Colonic mucosa (tissue), 4 donors: ENCODE measurements at places on chromosomes 11 and 22.
A peak's percentile ranks its signal among the peaks of the same experiment; 100 is the strongest.

DNA sequence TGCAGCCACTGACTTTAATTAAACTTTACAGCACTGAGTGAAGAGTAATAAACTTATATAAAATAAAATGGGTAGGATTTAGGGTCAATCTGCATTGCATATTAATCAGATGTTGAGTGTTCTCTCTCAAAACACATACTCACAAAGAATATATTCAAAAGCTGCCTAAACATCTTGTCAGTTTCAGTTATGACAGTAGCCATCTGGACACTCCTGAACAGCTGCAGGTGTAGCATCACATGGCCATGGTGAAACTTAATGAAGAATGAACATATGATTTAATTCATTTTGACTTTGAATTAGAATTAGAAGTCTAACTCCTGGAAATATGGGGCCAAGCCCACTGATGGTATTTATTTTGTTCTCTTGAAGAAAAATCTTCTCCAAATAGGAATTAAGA is 684.3 kb upstream of the RAG2 start:
- no peak overlapping the region for H3K4me3 ChIP-seq
- H3K4me1 ChIP-seq = no peaks in the 10 kb centered on the region
- no peaks in the 10 kb centered on the region for H3K36me3 ChIP-seq
- no peak for DNase-seq

GRCh38 chr22:38782402-38783094 is 11.4 kb downstream of the DNAL4 start:
- no peaks in the 10 kb centered on the region for H3K4me1 ChIP-seq
- no peak overlapping the region for H3K4me3 ChIP-seq
- no peak overlapping the region for H3K27ac ChIP-seq
- no peak for DNase-seq

DNA sequence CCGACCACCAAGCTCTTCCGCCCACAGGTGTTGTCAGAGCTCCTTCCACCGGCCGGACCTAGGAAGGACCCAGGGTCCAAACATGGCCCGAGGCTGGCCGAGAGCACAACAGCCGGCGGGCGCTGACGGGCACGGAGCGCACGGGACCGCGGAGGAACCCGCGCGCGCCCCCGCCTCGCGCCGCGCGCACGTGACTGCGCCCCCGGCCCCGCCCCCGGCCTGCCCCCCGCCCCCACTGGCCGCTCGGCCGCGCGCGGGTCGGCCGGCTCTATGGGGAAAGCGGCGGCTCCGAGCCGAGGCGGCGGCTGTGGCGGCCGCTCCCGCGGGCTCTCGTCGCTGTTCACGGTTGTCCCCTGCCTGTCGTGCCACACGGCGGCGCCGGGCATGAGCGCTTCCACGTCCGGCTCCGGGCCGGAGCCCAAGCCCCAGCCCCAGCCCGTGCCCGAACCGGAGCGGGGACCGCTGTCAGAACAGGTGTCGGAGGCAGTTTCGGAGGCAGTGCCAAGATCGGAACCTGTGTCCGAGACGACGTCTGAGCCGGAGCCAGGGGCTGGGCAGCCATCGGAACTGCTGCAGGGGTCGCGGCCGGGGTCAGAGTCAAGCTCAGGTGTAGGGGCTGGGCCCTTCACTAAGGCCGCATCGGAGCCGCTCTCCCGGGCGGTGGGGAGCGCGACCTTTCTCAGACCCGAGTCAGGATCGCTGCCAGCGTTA is at the start of gene OSBP2:
TSS of gene OSBP2 (plus strand) at position 235 of the 711 bp plus-strand sequence. CDS start at position 271, 36 bp downstream.
- peak within 1 kb of the TSS; percentile 70 for H3K27ac ChIP-seq
- peak within 1 kb of the TSS; percentile 64 for H3K4me3 ChIP-seq
- H3K4me1 ChIP-seq = no peaks in the 10 kb centered on the region
- H3K36me3 ChIP-seq = no peaks in the 10 kb centered on the region
- no peaks in the 10 kb centered on the region for H3K27me3 ChIP-seq

DNA sequence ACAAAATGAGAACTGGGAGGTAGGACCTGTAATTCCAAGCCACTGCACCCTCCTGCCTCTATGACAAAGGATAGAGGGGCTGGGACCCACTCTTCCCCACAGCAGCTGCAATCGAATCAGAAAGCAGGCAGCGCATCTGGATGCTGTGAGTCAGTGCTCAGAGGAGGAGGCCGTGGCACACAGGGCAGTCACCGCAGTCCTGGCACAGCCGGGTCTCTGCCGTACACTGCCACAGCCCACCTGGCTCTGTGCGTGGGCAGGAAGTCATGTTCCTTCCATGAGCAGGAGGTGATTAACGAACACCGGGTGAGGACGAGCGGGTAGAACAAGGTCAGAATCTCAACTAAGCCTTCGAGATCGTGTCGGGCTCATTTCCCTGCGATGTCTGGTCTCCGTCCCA is 30.2 kb upstream of the PPFIA1 start:
- H3K4me1 ChIP-seq = no peaks in the 10 kb centered on the region
- no peak overlapping the region for H3K27ac ChIP-seq
- no peaks in the 10 kb centered on the region for H3K36me3 ChIP-seq
- H3K27me3 ChIP-seq = no peaks in the 10 kb centered on the region

DNA sequence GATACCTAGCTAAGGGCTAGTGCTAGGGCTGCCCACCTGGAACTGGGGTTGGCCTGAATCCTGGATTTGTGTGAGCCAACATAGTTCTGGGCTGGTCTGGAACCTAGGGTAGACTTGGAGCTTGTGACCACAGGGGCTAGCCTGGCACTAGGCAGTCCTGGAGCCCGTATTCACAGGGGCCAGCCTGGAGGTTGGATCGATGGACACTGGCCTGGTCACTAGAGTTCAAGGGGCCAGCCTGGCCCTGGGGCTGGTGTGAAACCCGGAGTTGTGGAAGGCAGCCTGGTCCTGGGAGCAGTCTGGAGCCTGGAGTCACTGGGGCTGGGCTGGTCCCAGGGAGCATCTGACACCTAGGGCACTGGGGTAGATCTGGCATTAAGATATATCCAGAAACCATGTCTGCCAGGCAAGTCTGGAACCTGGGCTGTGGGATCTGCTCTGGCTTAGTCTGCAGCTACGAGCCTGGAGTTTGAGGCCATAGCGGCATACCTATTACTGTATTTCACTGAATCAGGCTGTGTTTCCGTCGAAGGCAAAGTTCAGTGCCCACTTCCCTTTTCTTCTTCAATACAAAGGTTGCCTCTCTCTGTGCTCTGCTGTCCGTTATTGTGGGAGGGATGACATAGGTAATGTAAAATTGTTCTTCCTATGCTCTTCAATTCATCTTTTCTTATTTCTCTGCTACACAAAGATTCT is 9.1 kb upstream of the GLYATL1B start:
- no peak for DNase-seq
- no peak overlapping the region for H3K27ac ChIP-seq
- no peaks in the 10 kb centered on the region for H3K36me3 ChIP-seq
- no peaks in the 10 kb centered on the region for H3K4me1 ChIP-seq

- DNase-seq = no peak
- no peaks in the 10 kb centered on the region for H3K36me3 ChIP-seq
- H3K27me3 ChIP-seq = no peaks in the 10 kb centered on the region
- H3K4me3 ChIP-seq = no peak overlapping the region
- H3K4me1 ChIP-seq = no peaks in the 10 kb centered on the region
- no peak overlapping the region for H3K27ac ChIP-seq
Measured at GRCh38 chr11:11296434-11296833, 56.6 kb downstream of the CSNK2A3 start.

GRCh38 chr11:57637626-57638004 is 12.1 kb downstream of the YPEL4 start:
- H3K36me3 ChIP-seq = no peaks in the 10 kb centered on the region
- H3K4me3 ChIP-seq = no peak overlapping the region
- H3K4me1 ChIP-seq = no peaks in the 10 kb centered on the region
- DNase-seq = no peak

DNA sequence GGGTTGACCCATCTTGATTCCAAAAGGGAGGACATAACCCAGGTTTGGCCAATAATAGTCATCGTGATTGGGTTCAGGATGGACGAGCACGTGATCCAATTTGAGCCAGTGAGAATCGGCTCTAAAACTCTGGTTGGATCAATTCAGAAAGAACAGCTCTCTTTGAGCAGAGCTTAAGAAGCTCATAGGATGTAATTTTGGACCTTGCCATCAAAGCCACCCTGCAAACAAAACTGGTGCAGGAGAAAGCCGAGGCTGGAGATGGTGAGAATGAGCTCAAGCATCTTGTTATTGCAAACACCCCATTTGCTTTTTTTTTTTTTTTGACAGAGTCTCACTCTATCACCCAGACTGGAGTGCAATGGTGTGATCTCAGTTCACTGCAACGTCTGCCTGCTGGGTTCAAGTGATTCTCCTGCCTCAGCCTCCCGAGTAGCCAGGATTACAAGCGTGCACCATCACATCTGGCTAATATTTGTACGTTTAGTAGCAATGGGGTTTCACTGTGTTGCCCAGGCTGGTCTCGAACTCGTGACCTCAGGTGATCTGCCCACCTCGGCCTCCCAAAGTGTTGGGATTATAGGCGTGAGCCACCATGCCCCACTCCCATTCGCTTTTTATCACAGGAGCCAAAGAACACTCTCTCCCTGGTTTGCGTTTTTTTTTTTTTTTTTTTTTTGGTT is 13.8 kb upstream of the MIAT start:
- H3K4me3 ChIP-seq = no peak overlapping the region
- no peaks in the 10 kb centered on the region for H3K27me3 ChIP-seq
- no peak for DNase-seq
- H3K36me3 ChIP-seq = no peaks in the 10 kb centered on the region
- H3K4me1 ChIP-seq = no peaks in the 10 kb centered on the region

- H3K4me3 ChIP-seq = no peak overlapping the region
- H3K27ac ChIP-seq = no peak overlapping the region
- DNase-seq = no peak
- no peaks in the 10 kb centered on the region for H3K36me3 ChIP-seq
Measured at GRCh38 chr11:76238551-76238950, 32.2 kb upstream of the WNT11 start.

- no peaks in the 10 kb centered on the region for H3K36me3 ChIP-seq
- no peak overlapping the region for H3K4me3 ChIP-seq
- no peaks in the 10 kb centered on the region for H3K27me3 ChIP-seq
- H3K27ac ChIP-seq = no peak overlapping the region
Measured at GRCh38 chr11:15883455-15883920, 472.9 kb downstream of the SOX6 start.

DNA sequence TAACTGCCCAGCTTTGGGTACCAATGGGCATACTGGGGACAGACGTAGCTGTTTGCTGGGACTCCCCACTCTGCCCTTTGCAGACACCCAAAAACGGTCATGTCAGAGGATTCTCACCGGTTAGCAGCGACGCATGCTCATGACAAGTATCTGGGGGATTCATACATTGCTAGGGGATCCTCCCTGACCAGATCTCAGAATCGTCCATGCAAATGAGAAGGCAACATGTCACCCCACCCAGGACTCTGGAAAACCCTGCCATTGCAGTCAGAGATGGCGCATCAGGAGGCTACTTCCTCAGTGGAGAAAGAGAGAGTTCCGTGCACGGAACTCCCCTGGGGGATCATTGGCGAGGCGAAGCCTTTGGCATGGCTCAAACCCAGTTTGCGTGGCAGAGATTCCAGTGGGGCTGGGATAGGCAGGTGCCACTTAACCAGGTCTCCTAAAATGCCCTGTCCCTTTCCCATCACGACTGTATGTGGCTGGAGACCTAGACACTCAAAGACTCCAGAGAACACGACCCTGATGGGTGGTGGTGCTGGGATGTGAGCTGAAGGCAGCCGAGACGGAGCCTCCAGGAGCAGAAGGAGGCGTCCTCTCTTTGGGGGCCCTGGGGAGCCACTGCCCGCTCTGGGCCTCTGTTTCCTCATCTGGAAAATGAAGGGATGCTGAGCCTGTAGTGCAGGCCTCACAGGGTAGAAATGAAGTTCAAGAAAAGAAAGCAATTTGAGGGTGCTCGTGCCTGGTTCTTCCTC is 4.9 kb downstream of the RGL4 start:
- H3K27ac ChIP-seq = peak overlapping the region; percentile 24
- H3K27me3 ChIP-seq = no peaks in the 10 kb centered on the region
- no peak for DNase-seq

DNA sequence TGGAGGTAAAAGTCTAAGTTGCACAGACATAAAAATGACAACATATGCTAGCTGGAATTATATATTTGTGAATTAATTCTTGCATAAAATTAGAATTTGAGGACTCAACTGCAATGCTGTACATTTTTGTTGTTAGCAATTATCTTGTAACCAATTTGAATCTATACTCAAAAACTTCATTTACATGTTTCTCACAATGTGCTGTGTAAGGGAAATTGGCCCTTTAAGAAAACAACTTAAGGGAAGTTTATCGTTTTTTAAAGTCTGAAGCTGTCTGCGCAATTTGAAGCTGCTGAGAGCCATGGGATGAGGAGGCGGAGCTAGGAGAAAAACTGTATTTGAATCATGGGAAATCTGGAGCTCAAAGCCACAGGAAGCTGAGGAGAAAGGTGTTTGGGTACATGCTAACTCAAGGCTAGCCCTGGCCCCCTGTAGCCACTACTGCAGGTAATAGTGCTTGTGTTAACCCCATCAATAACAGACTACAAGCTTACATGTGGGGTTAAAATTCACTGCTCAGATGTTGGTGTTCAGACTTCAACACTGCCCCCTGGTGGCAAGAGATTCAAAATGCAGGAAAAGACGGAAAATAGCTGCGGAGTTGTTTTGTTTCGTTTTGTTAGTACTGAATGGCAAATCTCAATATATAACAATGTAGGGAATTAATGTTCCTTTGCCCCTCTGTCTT is 126.1 kb downstream of the BRD1 start:
- H3K4me3 ChIP-seq = no peak overlapping the region
- no peak overlapping the region for H3K27ac ChIP-seq
- H3K27me3 ChIP-seq = peaks cover 6% of the 10 kb centered on the region

- H3K36me3 ChIP-seq = no peaks in the 10 kb centered on the region
- H3K4me3 ChIP-seq = no peak overlapping the region
- H3K4me1 ChIP-seq = no peaks in the 10 kb centered on the region
Measured at GRCh38 chr11:123425367-123425766, 4.7 kb upstream of the GRAMD1B start.

GRCh38 chr11:8593455-8593854 is 573 bp downstream of the STK33 start:
- H3K36me3 ChIP-seq = no peaks in the 10 kb centered on the region
- H3K4me3 ChIP-seq = peak overlapping the region; percentile 59
- H3K27ac ChIP-seq = no peak overlapping the region

- DNase-seq = no peak
- H3K27me3 ChIP-seq = no peaks in the 10 kb centered on the region
- no peaks in the 10 kb centered on the region for H3K36me3 ChIP-seq
- H3K27ac ChIP-seq = no peak overlapping the region
- no peaks in the 10 kb centered on the region for H3K4me1 ChIP-seq
Measured at GRCh38 chr11:65947133-65947532, 1.9 kb downstream of the TSGA10IP start.

DNA sequence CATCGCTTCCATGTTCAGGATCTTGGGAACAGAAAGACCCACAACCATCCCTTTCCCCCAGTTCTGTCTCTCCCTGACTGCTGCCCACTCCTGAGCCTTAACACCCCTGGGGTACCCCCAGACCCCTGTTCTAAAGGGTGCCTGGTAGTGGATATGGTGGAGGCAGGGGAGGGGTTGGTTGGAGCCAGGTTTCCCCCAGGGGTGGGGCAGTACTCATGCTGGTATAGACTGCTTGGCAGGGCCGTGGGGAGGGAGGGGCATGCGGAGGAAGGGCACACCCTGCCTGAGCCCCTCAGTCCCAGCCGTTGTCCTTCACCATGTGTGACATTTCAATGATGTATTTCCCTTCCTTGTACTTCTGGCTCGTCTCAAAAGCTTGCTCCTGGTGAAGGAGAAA is 4.0 kb downstream of the YPEL4 start:
- no peak overlapping the region for H3K27ac ChIP-seq
- no peaks in the 10 kb centered on the region for H3K36me3 ChIP-seq
- no peak for DNase-seq
